ENCODE measurements at places on chromosomes 4 and X.

DNA sequence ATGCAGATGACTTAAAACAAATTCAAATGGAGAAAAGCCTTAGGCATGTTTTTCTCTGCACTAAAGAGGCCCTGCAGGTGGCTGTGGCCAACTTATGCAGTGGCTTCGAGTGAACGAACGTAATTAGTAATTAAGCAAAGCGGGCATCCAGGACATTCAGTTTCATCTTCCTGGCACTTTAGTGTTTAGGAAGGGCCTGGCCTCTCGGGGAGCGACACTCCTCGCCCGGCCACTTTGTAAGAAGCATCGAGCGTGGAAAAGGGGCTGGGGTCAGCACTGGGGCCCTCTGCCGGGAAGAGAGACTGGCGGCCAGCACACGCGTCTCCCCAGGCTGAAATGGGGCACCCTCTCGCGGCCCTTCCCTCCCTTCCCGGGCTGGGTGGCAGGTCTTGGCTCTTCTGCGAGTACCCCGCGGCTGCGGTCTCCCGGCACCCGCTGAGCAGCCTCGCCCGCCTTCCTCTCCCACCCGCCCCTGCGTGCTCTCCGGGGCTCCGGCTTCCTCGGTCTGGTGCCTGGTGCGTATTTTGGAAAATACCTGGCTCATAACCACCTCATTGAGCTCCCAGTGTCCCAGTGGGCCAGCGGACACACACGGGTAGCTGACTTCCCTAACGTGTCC, 677 bp upstream of the CYP4V2 start:
- DNase-seq: no peak

DNA sequence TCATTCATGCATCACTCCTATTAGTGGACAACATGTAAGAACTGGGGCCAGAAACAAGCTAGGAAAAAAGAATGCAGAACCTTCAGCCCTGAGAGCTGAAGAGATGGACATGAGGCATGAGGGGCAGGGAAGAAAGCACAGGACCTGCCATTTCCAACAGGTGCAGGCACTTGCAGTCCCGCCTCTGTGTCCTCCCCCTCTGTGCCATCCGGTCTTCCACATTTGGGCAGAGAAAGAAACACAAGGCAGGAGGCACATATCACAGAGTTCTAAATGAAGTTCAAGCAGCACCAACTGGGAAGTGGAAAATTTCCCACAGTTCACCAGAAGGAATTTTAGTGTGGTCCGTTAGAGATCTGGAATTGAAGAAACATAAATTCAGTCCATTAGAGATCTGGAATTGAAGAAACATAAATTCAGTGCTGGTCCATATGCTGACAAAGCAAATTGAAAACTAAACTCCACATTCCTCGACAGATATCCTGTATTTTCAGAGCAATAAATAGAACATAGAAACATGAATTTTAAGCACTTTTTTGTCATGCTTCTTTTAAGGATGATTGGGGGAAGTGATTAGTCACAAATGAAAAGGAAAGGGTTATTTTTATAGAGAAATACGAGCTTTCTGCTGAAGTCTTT, 57.2 kb upstream of the DAPP1 start:
- DNase-seq: no peak

GRCh38 chr4:176653401-176654220, 139.1 kb downstream of the VEGFC start:
- no peak for DNase-seq

- no peak for DNase-seq
These were observed 541.8 kb upstream of the SMIM31 start for GRCh38 chr4:164212134-164212533.

DNA sequence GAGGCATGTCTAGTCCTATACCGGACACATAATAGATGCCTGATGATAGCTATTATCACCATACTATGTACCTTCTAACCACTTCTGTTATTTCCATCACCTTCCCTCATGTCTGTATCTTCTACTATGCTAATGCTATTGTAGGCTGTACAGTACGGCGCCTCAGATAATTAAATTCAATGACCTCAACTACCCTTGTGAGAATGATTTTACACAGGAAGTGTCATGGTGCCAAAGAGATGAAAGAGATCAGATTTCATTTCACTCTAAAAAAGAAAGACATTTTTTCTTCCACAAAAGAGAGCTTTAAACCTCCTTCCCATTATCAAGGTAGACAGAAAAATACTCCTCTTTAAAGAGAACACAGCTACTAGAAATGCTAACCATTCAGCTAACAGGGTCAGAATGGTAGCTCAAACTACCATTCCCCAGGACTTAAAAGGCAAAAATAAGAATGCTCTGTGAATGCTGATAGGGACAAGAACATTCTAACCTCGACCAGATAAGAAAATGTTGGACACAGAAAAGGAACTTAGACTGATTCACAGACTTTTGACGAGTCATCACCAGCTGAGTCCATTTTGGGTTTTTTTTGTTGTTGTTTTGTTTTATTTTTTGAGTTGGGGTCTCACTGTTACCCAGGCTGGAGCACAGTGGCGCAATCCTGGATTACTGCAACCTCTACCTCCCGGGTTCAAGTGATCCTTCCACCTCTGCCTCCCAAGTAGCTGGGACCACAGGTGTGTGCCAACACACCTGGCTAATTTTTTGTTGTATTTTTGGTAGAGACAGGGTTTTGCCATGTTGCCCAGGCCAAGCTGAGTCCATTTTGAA, 99.2 kb upstream of the RAPGEF2 start:
- DNase-seq: no peak

Measured in tibial artery (tissue), 4 donors.